ENCODE measurements at places on chromosomes 2 and 18. TPM values are rescaled to one million over a fixed set of nuclear protein-coding genes. Genes with fewer than 3 reads are reported as not detected.

Gene TUBB8B
- not detected for total RNA-seq

Gene UGT1A3
- not detected for total RNA-seq

Gene ASAP2
- 55.4 TPM for total RNA-seq

Gene HJURP
- total RNA-seq = 28.3 TPM

Gene PPIG
- total RNA-seq = 26.1 TPM

Gene GEN1
- 3.6 TPM for total RNA-seq

Gene MAP2
- 16.9 TPM for total RNA-seq

Gene OSGEPL1
- total RNA-seq = 4.0 TPM

Gene RFTN2
- 0.45 TPM for total RNA-seq

Gene COL4A4
- 0.55 TPM for total RNA-seq

- peak; percentile 27 for DNase-seq
Measured at GRCh38 chr2:22904126-22904684, 480.8 kb upstream of the KLHL29 start.

DNA sequence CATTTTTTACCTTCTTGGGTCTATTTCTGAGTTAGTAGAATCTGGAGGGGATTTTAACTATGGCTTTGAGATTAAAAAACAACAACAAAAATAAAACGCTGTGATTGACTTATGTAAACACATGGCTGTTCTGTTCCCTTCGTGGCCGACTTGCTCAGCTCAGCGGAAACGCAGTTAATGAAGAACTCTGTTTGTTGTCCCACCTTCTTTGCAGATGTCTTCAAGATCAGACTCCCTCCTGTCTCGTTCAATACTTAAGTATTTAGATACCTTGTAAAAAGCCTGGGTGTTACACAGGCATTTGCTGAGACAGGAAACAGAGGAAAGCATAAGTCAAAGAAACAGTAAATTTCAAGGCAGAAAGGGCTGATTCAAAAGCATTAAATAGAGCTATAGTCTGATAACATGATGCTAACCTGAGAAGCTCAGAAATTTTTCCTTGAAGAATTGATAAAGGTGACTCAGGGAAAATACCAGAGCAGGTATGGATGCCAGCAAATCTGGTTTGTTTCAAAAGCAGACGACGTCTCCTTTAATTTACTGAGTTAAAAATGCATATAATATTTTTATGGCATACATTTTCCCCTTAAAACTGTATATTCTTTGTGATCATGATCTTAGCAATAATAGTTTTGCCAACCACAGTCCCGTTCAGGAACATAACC, 21.7 kb upstream of the POLI start:
- no peak for DNase-seq

GRCh38 chr2:43082111-43082894, 144.1 kb downstream of the ZFP36L2 start:
- DNase-seq = no peak

GRCh38 chr2:232600053-232600773, 33.2 kb upstream of the EFHD1 start:
- DNase-seq = no peak

GRCh38 chr2:144048631-144049060, 471.3 kb downstream of the ZEB2 start:
- no peak for DNase-seq

- peak; percentile 16 for DNase-seq
Measured at GRCh38 chr2:108921096-108922030, 67.7 kb downstream of the EDAR start.

GRCh38 chr2:125516496-125517109, 1139.4 kb upstream of the GYPC start:
- DNase-seq = no peak

GRCh38 chr2:188410504-188411235, 119.0 kb downstream of the GULP1 start:
- no peak for DNase-seq

DNA sequence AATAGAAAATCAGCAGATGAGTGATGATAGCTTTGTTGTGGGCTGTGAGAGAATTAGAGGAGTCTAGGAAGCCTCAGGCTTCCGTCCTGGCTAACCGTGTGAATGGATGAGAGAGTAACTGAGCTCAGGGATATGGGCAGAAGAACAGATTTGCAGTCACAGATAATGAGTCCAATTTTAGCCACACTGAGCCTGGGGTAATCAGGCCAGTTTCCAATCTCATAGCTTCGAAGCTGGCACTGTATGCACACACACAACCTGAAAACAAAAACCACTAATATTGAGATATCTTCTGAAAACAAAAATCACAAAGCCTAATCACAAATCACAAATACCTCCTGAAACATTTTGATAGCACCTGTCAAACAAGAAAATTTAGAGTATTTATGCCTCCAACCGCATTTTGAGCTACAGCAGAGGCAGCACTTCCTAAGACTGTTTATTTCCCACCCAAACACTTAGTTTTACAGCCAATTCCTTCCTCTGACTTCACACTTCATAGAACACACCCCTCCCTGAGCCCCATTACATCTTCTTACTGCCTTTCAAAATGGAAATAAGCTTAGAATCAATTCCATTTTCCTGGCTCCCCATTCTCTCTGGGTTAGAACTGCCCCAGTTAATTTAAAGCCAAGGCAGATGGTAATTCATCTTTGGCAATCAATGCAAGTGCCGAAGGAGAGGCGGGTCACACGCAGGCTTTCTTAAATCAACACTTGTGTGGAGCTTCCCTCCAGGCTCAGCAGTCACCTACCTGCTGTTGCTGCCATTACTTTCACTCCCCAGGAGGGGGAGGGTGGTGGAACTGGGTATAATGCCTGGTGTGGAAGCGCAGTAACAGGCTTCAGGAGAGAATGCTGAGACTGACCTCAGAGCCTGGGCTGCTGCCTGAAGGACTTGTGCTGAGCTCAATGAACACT, 18.9 kb downstream of the TTR start:
- DNase-seq = peak; percentile 57

- DNase-seq = no peak
Measured at GRCh38 chr2:1422716-1423285, 9.5 kb downstream of the TPO start.

DNA sequence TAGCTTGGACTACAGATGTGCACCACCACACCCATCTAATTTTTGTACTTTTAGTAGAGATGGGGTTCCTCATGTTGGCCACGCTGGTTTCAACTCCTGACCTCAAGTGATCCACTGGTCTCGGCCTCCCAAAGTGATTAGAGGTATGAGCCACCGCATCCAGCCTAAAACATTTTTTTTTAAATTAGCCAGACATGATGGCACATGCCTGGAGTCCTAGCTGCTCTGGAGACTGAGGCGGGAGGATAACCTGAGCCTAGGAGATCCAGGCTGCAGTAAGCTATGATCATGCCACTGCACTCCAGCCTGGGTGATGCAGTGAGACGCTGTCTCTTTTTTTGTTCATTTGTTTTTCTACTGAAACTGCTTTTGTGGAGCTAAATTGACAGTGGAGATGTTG, 64.6 kb upstream of the ATG16L1 start:
- DNase-seq = no peak
